ENCODE measurements at places on chromosomes 4 and X.

- no peak for DNase-seq
These were observed 212.7 kb downstream of the SH3BGRL start for GRCh38 chrX:81414630-81415029.

- no peak for DNase-seq
These were observed 139.0 kb downstream of the ATP10D start for GRCh38 chr4:47624031-47624441.

GRCh38 chrX:144849141-144849540 lies 398.2 kb upstream of the SPANXN1 start:
- DNase-seq: no peak

DNA sequence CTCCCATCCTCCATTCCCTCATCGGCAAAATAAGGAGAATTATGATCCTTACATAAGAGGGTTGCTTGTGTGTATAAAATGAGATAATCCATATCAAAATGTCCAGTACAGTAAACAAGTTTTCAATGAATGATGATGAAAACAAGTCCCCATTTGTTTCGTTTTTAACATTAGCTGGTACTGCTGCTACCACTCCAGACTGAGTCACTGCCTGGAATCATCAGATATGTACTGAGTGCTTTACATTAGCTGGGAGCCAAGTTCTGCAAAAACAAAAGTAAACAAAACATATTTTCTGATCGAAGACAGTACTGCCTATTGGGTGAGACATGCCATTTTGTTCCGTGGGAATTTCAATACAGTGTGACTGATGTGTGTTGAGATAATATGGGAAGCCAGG lies 123.2 kb upstream of the IGFBP7 start:
- no peak for DNase-seq

- no peak for DNase-seq
These were observed 10.2 kb downstream of the RGS12 start for GRCh38 chr4:3302786-3303564.

DNA sequence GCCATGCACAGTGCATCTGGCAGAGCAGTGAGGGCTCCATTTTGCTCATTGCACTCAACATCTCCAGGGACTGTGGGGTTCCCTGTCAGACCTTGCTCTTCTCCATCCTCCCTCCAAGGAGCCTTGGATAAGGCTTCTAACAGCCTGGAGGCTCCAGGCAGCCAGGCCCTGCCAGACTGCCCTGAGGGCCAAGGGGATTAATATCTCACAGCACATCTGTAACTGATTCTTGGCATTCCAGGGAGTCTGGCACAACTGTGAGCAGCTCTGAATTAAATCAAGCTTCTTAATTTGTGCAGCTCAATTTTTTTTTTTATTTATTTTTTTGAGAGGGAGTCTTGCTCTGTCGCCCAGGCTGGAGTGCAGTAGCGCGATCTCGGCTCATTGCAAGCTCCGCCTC lies 224.5 kb upstream of the PGRMC2 start:
- DNase-seq: no peak

DNA sequence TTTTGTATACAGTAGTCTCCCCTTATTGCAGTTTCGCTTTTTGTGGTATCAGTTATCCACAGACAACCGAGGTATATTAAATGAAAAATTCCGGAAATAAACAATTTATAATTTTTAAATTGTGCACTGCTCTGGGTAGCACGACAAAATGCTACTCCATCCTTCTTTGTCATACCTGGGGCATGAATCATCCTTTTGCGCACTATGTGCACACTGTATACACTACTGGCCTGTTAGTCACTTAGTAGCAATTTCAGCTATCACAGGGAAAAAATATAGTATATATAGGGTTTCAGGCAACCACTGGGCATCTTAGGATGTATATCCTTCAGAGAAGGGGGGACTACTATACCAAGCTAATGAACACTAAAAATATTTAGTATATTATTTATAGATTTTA lies 198.8 kb upstream of the FAT4 start:
- no peak for DNase-seq

GRCh38 chr4:110493520-110493919 lies 17.6 kb downstream of the ENPEP start:
- no peak for DNase-seq

DNA sequence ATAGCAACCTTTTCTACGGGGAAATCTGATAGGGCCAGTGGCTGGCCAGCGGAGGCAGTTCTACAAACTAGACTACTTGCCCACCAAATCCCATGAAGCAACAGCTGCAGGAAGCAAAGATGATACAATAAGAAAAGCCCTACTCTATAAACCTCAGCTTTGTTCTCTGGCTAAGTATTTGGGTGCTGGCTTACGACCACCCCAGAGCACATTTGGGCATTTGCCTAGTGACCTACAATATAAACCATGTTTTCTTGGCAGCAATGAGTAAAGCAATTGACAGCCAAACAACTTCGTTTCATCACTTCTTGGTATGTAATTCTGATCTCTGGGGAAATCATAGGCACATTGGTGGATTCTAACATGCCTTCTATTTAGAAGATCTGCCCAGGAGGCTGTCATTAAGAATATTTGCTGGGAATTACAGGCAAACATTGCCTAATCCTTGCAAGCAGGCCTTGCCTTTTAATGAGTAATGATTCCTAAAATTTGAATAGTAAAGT lies 7.5 kb upstream of the LHFPL1 start:
- DNase-seq: no peak

- DNase-seq: no peak
These were observed 480.6 kb downstream of the KCTD8 start for GRCh38 chr4:43968011-43968410.

- peak; percentile 49 for DNase-seq
These were observed 14.4 kb downstream of the MCUB start for GRCh38 chr4:109574443-109574850.

GRCh38 chr4:31655328-31655727 lies 935.2 kb downstream of the PCDH7 start:
- no peak for DNase-seq

DNA sequence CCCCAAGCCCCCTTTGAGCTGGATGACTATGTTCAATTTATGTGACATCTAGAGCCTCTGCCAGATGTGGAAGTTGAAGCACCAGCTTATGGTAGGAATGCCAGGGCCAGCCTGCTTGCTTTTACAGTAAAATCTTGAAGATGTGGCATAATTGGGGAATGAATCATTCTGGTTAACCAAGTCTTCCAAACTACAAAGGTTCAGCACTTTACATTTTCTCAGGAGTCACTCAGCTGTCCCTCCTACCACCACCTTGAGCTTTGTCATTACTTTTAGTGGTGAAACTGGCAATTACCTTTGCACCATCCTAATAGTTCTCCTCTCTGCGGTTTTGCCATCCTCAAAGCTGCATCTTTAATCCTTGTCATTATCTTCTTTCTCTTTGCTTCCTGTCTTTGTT lies 172.2 kb downstream of the HS6ST2 start:
- DNase-seq: no peak

DNA sequence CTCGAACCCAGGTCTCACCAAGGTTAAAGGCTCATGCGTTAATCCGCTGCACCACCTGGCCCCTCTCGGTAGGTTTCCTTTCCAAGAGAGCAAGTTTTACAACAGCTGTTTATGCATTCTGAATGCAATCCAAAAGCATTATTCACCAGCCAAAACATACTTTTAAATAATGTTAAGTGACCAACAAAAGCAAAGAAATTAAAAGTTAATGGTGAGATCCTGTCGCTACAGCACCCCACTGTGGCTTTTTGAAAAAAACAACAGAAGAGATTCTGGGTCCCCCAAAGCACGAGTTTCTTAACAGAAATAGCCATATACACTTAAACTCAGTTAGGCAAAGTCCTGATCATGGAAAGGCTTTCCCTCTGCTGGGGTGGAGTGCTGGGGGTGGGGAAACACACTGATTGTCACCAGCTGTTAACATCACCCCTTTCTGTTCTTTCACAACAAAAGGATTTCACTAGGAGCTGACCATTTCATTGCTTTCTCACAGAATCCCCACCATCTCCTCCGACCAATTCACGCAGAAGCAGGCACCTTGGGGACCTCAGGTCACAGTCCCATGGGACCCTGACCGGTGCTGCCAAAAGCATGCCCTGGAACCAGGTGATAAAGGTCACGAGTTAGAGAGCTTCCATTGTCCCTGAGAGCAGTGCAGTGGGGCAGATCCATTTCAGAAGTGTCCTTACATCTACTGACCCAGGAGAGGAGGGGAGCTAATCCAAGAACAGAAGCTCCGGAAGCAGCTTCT lies 51.2 kb downstream of the ZNF827 start:
- peak; percentile 44 for DNase-seq

GRCh38 chrX:19347916-19348315 lies 4.2 kb downstream of the PDHA1 start:
- no peak for DNase-seq

DNA sequence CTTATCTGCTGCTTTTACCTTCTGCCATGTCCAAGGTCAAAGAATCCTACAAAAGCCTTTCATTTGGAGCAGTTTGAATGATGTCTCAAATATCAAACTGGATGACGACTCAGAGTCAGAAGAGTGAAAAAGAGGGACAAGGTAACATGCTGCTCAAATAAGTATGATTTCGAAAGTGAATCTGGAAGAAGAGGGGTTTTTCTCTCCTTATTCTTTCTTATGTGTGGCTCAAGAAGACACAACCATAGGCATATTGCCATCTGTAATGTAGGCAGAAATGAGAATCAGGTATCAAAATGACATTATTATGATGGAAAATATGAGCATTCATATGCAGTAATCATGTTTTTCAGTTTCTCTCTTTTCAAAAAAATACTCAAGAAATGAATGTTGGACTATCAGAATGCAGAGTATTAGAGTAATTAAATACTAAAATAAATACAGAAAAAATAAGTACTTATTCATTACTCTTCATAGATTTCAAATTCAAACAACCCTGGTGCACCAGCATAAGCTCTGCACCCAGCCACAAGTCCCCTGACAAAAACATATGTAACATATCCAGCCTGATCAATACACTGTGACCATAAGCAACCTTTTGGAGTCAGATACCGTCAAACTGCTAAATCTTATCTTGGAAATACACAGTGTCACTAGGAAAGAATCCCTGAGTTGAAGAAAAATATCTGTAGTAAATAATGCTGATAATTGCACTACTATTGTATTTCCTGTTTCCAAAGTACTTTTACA lies 468.6 kb downstream of the INPP4B start:
- no peak for DNase-seq

- peak; percentile 75 for DNase-seq
These were observed 33.4 kb upstream of the SRD5A3 start for GRCh38 chr4:55312489-55313101.

GRCh38 chr4:22778547-22779163 lies 85.9 kb downstream of the GBA3 start:
- DNase-seq: no peak

GRCh38 chr4:26302031-26302899 lies 18.5 kb upstream of the RBPJ start:
- no peak for DNase-seq

DNA sequence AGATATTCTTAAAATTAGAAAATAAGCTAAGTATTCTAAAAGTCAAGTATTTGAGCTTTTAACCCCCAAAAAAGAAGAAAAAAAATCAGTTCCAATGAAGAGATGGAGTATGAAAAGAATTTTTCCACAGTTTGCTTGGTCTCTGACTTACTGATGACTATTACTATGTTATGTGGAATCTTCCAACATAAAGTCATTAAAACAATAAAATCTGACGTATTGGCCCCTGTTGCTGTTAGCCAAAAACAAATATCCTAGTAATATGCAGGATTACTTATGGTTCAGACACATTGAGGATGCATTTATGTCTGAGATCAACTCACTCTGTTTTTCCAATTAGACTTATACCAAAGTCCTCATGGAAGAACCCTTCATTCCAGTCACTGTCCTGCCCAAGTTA lies 517.2 kb upstream of the ADGRL3 start:
- DNase-seq: no peak

GRCh38 chrX:28022371-28022770 lies 41.1 kb upstream of the DCAF8L1 start:
- no peak for DNase-seq

DNA sequence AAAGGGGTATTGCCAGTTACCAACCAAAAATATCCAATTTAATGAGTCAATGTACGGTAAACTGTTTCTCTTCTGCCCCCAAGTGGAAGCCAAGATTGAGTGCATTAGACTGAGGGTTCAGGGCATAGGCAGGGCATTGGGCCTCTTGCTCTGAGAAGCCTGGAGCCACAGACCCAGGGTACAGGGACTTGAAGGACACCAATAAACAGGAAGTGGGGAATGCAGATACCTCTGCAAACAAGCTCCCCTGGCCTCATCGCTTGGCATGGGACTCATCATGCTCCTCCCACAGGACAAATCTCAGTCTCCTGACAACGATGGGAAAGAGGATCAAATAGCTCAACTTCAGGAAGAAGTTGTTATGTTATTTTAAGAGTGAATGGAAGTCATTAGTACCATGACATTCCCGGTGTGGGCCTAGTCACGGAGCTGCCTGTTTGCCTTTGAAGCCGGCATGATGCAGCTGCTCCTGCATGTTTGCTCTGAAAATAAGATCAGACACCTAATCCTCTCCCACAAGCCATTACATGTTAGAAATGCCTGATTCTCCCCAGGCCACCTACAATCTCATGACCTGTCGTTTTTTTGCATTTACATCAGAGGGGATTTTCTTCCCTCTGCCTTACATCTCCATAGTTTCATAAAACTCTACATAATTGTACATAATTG lies 224.2 kb downstream of the RCHY1 start:
- peak; percentile 2 for DNase-seq

GRCh38 chr4:57424232-57424897 lies 314.2 kb upstream of the IGFBP7 start:
- no peak for DNase-seq

GRCh38 chr4:76429636-76430035 lies 5.4 kb upstream of the SHROOM3 start:
- DNase-seq: peak; percentile 22

DNA sequence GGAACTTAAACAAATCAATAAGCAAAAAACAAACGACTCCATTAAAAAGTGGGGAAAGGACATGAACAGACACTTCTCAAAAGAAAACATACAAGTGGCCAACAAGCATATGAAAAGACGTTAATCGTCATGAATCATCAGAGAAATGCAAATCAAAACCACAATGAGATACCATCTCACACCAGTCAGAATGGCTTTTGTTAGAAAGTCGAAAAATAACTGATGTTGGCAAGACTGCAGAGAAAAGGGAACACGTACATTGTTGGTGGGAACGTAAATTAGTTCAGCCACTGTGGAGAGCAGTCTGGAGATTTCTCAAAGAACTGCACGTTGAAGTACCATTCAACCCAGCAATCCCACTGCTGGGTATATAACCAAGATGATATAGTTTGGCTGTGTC lies 23.7 kb downstream of the NEUROG2 start:
- DNase-seq: no peak

DNA sequence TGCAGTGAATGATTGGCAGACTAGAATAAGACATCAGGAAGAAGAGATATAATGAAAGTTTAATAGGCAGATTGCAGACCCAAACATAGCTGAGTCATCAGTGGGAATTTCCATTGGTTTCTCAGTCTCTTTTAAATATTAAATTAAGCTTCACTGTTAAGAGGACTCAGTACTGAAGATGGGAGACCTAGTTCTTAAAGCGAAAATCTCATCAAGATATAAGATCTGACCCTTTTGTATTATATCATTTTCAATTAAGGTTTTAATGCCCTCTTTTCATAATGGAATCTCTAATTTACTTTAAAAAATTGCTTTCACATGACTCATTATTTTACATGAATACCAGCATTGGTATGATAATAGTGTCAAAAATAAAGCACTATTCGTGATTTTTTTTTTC lies 168.9 kb upstream of the ATOH1 start:
- no peak for DNase-seq

GRCh38 chr4:138816875-138817274 lies 198.7 kb upstream of the NOCT start:
- DNase-seq: no peak

Measured in common myeloid progenitor, CD34-positive (primary cell).